ENCODE measurements at places on chromosomes 13 and 19. TPM values are rescaled to one million over a fixed set of nuclear protein-coding genes. Genes with fewer than 3 reads are reported as not detected.

The KLK6 gene
- not detected for polyA plus RNA-seq

The CYP4F12 gene
- polyA plus RNA-seq, result 1.8 TPM

The NDUFS7 gene
- polyA plus RNA-seq, result 88.4 TPM

The REEP6 gene
- polyA plus RNA-seq, result 3.0 TPM

The LILRB4 gene
- polyA plus RNA-seq, result 1.3 TPM

The THSD1 gene
- 20.8 TPM for polyA plus RNA-seq

The STAP2 gene
- 5.9 TPM for polyA plus RNA-seq

The COL4A1 gene
- 706 TPM for polyA plus RNA-seq

The NLRP11 gene
- polyA plus RNA-seq, result not detected

The THAP8 gene
- 11.2 TPM for polyA plus RNA-seq

The PDX1 gene
- polyA plus RNA-seq, result not detected

The KLF5 gene
- 57.1 TPM for polyA plus RNA-seq

The TMEM145 gene
- 0.41 TPM for polyA plus RNA-seq

The LYPD5 gene
- 0.52 TPM for polyA plus RNA-seq

The EFNB2 gene
- polyA plus RNA-seq, result 22.6 TPM

The HIF3A gene
- 412 TPM for polyA plus RNA-seq

The C2CD4C gene
- polyA plus RNA-seq, result 1.3 TPM

The TOMM40 gene
- polyA plus RNA-seq, result 31.1 TPM

The SLC15A1 gene
- polyA plus RNA-seq, result not detected

The FAM174C gene
- polyA plus RNA-seq, result 16.3 TPM

The CBARP gene
- 1.9 TPM for polyA plus RNA-seq

The UTP14C gene
- 19.9 TPM for polyA plus RNA-seq

The ZNF665 gene
- 4.4 TPM for polyA plus RNA-seq

The NTN5 gene
- 0.72 TPM for polyA plus RNA-seq

The SIX5 gene
- 32.1 TPM for polyA plus RNA-seq

The ZIM2 gene
- polyA plus RNA-seq, result 4.2 TPM

The KIR3DL2 gene
- polyA plus RNA-seq, result not detected

The KRTDAP gene
- polyA plus RNA-seq, result 6.6 TPM

The THOP1 gene
- 54.2 TPM for polyA plus RNA-seq

The PEPD gene
- 43.4 TPM for polyA plus RNA-seq

The C19orf33 gene
- not detected for polyA plus RNA-seq

The SMIM24 gene
- polyA plus RNA-seq, result not detected

The ZNF296 gene
- polyA plus RNA-seq, result 1.0 TPM

The NOTCH3 gene
- 204 TPM for polyA plus RNA-seq

The ITGBL1 gene
- 0.36 TPM for polyA plus RNA-seq

All from hindlimb muscle (tissue), 1 donor.